ENCODE measurements at places on chromosomes 2 and 18.

DNA sequence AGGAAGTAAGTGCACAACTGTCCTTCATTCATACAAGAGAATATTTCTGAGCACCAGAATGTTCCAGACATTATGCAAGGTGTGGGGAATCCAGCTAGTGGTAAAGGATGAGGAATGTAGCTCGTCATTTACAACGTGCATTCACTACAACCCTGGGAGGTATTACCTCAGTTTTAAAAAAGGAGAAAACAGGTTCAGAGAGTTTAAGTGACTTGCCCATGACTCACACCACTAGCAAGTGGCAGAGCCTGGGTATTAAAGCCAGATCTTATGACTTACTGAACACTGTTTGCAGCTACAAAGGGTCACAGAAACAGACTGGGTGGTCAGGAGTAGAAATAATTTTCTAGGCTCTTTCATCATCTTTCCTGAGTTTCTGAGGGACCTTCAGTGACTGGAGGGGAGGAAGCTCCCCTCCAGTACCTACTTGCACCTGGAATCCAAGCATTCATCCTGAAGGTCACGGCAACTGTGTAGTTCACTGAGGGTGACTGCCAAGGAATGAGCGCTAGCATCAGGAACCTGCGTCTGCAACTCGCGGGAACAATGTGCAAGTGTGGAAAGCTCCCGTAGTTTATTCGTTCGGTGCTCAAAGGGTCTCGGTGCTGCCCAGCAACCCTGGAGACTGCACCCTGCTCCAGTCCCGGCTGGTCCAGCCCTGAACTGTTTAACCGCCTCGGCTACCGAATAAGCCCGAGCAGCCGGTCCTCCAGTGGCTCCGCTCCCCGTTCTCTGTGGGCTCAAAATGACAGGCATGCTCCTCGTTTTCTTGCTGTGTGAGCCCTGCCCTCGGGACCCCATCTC lies 647 bp downstream of the CCDC121 start:
- DNase-seq: peak; percentile 45

DNA sequence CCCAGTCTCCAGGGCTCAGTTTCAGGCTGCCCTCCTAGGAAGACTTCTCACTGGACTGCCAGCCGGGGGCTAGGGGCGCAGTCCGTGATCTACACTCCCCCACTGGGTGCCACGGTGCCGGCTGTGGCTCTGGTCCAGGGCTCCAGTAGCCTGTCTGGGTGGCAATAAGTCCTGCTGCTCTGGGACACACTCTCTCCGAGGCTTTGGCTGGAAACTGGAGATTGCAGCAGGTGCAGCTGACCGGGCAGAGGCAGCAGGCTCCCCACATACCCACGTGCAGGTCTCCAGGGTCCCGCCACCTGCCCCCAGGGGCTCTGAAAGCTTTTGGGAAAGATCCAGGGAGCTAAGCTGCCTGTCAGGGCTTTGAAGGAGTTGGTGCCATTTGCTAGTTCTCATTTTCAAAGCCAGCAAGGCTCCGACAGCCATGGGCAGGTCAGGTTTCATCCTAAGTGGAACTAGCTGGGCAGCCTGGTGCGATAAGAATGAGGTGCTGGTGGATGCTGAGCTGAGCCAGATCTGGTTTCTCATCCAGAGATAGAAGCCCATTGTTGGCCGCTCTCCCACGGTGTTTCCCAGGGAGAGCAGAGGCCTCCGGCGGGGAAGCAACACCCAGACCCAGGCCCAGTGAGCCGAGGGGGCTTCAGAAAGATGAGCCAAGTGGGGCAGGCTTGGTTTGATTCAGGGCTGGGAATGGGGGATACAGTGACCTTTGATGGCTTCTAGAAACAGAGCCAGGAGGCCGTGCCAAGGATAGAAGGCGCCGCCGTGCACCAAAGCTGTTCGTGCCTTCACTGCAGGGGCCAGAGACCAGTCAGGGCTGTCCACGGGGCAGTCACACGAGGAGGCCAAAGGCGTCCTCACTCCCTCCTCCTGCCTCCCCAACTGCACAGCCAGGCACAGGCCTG lies 141.7 kb upstream of the GPC1 start:
- DNase-seq: peak; percentile 25

DNA sequence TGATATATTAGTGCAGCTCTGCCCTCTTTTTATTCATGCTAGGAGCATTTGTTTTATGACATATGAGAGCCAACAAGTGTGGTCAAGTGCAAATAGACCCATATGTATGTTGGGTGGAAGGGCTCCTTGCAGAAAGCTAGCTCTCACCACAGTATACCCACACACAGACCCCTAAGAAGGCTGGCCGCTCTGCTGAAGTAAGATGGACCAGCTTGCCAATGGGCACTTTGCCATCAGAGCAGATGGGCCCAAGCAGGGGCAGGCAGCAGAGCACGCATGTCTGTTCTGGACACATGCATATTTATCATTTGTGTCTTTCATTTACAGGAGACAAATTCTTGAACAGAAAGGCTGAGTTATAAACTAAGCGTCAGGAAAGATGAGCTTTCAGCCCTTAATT lies 187.5 kb upstream of the DTNA start:
- no peak for DNase-seq

DNA sequence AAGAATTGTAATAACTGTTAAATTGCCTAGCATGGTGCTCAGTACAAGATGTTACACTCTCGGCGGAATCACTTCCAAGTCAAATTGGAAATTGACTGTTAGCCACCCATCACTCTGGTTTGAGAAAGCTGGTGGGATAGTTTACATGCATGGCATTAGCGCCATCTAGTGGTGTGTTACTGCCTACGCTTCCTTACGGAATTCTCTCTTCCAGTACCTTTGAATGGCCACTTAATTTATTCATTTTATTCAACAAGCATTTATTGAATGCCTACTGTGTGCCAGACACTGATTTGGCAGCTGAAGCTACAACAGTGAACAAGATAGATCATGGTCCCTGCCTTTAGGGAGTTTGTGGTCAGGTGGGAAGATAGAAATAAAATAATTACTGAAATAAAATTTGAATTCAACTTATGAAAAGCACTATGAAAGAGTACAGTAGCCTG lies 171.2 kb downstream of the TMEM247 start:
- peak; percentile 93 for DNase-seq

GRCh38 chr2:232027530-232027929 lies 66.0 kb downstream of the DIS3L2 start:
- DNase-seq: no peak

- DNase-seq: no peak
Measured at GRCh38 chr2:191573216-191573615, 104.7 kb upstream of the NABP1 start.

- peak; percentile 29 for DNase-seq
Measured at GRCh38 chr18:34707670-34708069, 2.4 kb upstream of the DTNA start.

DNA sequence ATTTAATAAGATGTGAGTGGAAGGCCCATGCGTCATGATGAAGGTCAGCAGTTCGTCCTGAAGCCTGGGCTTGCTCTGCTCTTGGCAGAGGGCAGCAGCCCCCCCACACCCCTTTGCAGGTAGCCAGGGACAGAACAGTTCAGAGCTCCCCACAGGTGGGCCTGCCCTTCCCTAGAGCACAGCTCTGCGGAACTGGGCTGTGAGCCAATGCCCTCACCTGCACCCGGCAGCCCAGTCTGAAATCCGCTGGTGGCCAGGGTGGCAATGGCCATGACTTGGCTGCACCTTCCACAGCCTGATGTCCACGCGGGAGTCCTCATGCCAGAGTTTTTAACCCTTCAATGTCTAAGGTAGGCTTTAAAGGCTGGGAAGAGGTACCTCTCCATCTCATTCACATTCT lies 136.7 kb downstream of the ACKR3 start:
- no peak for DNase-seq

DNA sequence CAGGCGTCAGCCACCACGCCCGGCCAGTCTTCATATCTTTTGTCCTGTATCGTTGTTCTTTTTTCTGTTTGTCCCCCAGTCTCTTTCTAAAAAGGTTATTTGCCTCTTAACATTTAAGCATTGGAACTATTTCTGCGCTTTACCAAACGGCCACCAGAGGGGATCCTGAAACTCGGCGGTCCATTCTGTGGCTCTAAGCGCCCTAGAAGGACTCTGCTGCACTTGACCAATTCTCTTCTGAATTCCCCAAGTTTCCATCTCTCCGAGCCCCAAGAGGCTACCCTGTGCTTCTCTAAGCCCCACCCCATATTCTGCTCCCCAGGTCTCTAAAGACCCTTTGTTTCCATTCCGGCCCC lies 33.1 kb upstream of the REG3G start:
- DNase-seq: peak; percentile 66

GRCh38 chr2:60118917-60119316 lies 434.5 kb downstream of the BCL11A start:
- no peak for DNase-seq

DNA sequence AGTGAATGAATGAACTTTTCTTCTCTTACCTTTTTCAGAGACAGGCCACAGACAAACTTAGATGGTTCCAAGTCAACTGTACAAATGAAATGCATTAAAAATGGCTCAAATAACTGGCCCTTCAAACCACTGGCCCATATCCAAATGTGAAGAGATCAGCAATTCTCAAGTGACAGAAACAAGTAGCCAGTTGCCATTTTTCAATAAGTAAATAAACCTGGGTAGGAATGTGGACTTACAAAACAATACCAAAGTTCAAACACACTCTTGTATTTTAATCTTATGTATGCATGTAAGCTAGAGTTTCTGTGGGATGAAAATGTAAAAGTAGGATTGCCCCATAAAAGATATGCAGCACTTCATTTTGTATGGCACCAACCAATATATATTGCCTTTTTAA lies 129.2 kb downstream of the MEP1B start:
- no peak for DNase-seq

DNA sequence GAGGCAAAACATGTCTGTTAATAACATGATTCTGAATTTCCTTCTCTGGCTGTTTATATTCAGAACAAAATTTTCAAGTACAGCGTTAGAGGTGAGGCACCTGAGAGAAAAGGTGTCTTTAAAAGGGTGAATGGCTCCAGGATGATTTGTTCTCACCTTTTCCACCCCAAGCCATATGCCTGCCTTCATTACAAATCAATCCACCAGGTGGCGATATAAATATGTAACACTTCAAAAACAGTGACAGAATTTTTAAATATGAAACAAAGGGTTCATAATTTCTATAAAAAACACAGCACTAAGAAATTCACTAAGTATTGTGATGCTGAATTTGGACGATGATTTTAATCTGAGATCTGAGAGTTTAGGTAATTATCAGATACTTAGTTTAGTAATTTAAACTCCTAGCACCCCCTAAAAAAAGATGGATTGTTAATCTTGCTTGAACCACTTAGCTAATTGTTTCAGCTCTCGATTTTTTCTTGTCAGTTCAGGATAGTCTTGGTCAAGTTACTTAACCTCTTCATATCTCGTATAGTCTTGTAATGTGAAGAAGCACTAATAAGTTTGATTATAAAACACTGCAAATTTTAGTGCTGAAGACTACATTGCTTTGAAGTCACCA lies 528.8 kb downstream of the CPS1 start:
- DNase-seq: peak; percentile 57

GRCh38 chr18:8661754-8662559 lies 43.4 kb upstream of the MTCL1 start:
- DNase-seq: peak; percentile 83

- DNase-seq: no peak
Measured at GRCh38 chr18:31497404-31497835, 557 bp upstream of the DSG2 start.
